ENCODE measurements at places on chromosomes 13 and 19.

GRCh38 chr19:53537521-53538377 lies at the start of gene ZNF331:
Gene ZNF331, plus strand, starts transcription at chr19:53538145. Its CDS starts 31,232 bp downstream, at chr19:53569377.
- no peaks in the 10 kb centered on the region for H3K27me3 ChIP-seq
- no peaks in the 10 kb centered on the region for H3K4me1 ChIP-seq
- H3K4me3 ChIP-seq = peak within 1 kb of the TSS; percentile 95
- H3K27ac ChIP-seq = no peak within 1 kb of the TSS
- peaks cover 8% of the 10 kb centered on the region for H3K36me3 ChIP-seq
- peak; percentile 56 for DNase-seq

- H3K4me3 ChIP-seq = no peak overlapping the region
- no peaks in the 10 kb centered on the region for H3K36me3 ChIP-seq
- no peak for DNase-seq
Measured at GRCh38 chr13:76723551-76724232, 162.5 kb downstream of the KCTD12 start.

- DNase-seq = peak; percentile 75
- H3K36me3 ChIP-seq = no peaks in the 10 kb centered on the region
- H3K4me3 ChIP-seq = no peak overlapping the region
- no peaks in the 10 kb centered on the region for H3K4me1 ChIP-seq
Measured at GRCh38 chr19:44689290-44690130, 9.4 kb upstream of the CEACAM16 start.

- no peak overlapping the region for H3K4me3 ChIP-seq
- no peak overlapping the region for H3K27ac ChIP-seq
- no peak for DNase-seq
- peaks cover 73% of the 10 kb centered on the region for H3K27me3 ChIP-seq
- no peaks in the 10 kb centered on the region for H3K36me3 ChIP-seq
Measured at GRCh38 chr19:8336072-8336569, 6.9 kb downstream of the KANK3 start.

DNA sequence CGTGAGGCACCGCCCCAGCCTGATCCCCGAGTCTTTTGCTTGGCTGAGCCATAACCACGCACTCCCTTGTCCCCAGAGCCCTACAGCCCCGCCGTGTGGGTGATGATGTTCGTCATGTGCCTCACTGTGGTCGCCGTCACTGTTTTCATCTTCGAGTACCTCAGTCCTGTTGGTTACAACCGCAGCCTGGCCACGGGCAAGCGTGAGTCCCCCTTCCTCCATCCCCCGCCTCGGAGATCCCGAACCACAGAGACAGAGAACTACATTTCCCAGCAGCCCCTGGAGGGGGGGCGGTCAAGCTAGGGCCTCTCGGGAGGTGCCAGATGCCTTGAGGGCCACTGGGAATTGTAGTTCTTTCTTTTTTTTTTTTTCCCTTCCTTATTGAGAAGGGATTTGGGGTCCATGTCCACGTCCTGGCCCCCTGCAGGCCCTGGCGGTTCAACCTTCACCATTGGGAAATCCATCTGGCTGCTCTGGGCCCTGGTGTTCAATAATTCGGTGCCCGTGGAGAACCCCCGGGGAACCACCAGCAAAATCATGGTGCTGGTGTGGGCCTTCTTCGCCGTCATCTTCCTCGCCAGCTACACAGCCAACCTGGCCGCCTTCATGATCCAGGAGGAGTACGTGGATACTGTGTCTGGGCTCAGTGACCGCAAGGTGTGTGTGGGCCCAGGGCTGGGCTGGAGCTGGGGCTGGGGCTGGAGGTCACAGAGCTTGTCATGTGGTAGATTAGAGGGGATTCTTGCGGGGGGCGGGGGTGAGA lies 25.9 kb downstream of the GRIN2D start:
- DNase-seq = peak; percentile 64
- peaks cover 7% of the 10 kb centered on the region for H3K27me3 ChIP-seq
- no peak overlapping the region for H3K4me3 ChIP-seq

DNA sequence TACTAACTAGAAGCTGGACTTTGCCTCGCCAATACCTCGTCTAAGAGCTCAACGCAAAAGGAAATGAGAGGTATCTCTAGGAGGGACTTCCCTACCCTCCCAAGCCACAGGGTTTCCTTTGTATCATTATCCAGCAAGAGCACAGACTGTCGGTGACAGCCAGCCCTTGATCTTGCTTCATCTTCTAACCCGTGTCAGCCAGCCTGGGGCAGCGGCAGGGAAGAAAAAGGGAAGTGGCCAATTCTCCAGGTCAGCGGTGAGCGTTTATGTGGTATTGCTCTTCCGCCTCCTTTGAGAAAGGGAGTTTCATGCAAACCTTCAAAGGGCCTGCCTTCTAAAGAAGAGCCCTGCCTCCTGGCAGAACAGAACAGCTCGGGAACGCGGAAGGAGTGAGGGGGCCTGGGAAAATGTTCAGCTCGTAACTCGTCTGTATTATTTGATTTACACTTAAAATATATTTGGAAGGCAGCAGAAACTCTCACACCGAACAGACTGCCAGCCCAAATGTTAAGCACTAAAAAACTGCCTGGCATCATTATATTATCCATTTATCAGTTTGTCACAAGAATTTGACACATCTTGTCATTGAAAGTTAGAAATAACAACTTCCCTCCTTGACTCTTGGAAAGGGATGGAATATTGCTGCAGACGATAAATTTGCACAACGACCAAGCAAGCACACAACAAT lies 41.8 kb downstream of the EFNB2 start:
- H3K27me3 ChIP-seq = no peaks in the 10 kb centered on the region
- no peak for DNase-seq
- peaks cover 18% of the 10 kb centered on the region for H3K4me1 ChIP-seq
- H3K4me3 ChIP-seq = no peak overlapping the region

GRCh38 chr19:34226036-34226435 lies 28.3 kb upstream of the GARRE1 start:
- no peak for DNase-seq
- H3K4me3 ChIP-seq = no peak overlapping the region
- no peaks in the 10 kb centered on the region for H3K4me1 ChIP-seq

DNA sequence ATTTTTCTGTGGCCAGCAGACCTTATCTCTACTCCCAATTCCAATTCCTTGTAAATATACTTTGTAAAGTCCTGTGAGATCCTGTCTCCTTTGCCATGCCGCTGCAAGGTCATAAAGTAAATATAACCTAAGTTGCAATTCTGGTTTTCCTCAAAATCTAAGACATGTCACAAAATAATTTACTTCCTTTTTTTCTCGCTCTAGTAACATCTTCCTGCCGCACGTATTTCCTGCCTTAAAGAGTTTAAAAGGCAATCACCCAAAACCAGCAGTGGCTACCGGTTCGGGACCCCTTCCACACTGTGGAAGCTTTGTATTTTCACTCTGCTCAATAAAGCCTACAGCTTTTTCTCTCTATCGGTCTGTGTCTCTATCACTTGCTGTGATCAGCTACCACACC lies 832.0 kb upstream of the SLITRK5 start:
- no peaks in the 10 kb centered on the region for H3K36me3 ChIP-seq
- no peaks in the 10 kb centered on the region for H3K4me1 ChIP-seq
- no peak overlapping the region for H3K4me3 ChIP-seq
- no peaks in the 10 kb centered on the region for H3K27me3 ChIP-seq
- no peak overlapping the region for H3K27ac ChIP-seq

DNA sequence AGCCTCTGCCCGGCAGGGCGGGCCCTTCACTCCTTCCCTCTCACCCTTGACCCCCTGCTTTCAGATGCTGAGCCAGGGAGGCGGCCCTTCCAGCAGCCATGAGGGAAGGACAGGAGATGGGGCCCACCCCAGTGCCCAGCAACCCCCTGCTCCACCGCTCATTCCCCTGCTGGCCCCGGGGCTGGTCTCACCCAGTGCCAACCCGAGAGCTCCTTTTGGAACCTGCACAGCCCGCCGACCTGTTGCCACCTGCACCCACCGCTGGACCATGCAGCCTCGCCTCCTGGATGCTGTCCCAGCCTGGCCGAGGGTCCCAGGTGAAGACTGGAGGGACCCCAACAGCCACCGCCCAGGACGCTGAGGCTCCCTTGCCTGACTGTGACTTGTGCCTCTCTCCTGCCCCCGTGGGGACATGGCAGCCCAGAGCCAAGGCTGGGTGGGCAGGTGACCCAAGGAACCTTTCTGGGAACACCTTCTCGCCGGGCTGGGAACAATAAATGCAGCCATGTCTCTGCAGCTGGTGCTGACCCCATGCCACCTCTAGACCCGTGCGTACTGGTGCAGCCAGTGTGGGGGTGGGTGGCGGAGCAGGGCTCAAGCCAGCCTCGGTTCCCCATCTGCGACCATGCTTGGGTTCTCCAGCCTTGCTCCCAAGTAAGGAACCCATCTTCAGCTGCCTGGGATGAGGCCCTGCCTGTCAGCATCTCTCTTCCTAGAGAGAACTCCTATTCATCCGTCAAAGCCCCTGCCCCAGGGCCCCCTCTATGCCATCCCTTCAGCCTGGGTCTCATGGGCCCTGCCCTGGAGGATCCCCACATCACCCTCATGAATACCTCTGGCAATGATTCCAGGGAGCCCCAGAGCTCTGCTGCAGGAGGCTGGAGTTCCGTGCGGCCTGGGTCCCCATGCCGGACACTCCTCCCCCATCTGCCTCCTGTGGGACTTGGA lies 3.7 kb downstream of the FAM174C start:
- H3K36me3 ChIP-seq = peaks cover 36% of the 10 kb centered on the region
- no peak overlapping the region for H3K27ac ChIP-seq
- no peaks in the 10 kb centered on the region for H3K27me3 ChIP-seq
- H3K4me3 ChIP-seq = no peak overlapping the region
- DNase-seq = no peak
- H3K4me1 ChIP-seq = peaks cover 12% of the 10 kb centered on the region
